ENCODE measurements at places on chromosomes 2 and 18.

DNA sequence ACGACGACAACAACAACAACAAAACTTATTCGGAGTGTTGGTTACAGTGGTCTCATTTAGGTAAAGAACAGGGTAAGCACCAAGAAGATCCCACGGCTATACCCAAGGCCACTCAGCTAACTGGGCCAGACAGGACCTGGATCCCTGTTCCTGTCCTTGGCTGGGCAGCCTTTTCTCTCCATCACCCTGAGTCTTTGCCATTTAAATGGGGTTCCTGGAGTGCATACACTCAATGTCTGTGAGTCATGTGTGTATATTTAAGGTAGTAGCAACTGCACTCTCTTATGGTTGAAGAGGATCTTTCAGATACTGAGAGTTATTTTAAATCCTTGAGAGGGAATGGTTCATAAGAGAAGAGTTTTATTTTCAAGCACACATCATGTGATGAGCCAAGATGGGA lies 35.3 kb downstream of the ADCYAP1 start:
- DNase-seq, result no peak

GRCh38 chr2:74333175-74333574 lies 10.0 kb downstream of the SLC4A5 start:
- DNase-seq, result no peak

GRCh38 chr2:42178335-42178734 lies 9.2 kb downstream of the EML4 start:
- no peak for DNase-seq

- peak; percentile 40 for DNase-seq
These were observed 228.7 kb upstream of the SIX2 start for GRCh38 chr2:45237850-45238542.

GRCh38 chr18:13450289-13451212 lies 232.0 kb downstream of the LDLRAD4 start:
- no peak for DNase-seq

- DNase-seq, result no peak
These were observed 165.6 kb downstream of the ACOXL start for GRCh38 chr2:110897966-110898365.

- no peak for DNase-seq
These were observed 8.1 kb downstream of the CHN1 start for GRCh38 chr2:174997110-174997509.

DNA sequence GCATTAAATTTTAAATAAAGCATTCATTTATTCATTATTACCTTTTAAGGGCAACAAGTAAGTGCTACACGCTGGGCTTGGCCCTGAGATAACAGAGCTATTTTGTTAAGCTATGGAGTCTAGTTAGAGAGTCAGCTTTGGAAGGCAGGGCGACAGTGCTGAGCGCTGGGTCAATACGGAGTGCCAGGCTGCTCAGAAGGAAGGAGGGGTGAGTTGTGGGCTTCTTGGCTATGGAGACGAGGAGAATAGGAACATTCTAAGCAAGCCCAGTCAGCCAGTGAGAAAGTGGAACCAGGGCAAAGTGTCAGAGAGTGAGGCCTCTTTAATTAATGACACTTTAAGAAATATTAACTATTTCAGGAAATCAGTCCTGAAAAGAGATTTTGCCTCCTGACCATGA lies 288.4 kb downstream of the LRRTM1 start:
- DNase-seq, result no peak

GRCh38 chr18:39806525-39806924 lies 2148.5 kb upstream of the PIK3C3 start:
- no peak for DNase-seq

DNA sequence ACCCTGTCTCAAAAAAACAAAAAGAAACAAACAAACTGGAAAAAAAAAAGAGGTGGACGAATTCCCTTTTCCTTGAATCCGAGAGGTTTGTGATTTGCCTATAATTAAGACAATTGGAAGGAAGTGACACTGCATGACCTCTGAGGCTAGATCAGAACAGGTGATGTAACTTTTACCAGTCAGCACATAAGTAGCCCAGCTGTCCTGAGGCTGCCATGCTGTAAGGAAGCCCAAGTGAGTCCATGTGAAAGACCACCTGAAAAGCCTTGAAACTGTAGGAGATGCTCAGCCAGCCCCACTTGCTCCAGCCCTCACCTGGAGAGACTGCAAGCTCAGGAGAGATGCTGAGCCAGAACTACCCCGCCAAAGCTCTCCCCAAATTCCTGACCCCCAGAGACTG lies 166.8 kb downstream of the TGIF1 start:
- no peak for DNase-seq

- DNase-seq, result no peak
These were observed 189.1 kb downstream of the EIPR1 start for GRCh38 chr2:3188405-3188946.

DNA sequence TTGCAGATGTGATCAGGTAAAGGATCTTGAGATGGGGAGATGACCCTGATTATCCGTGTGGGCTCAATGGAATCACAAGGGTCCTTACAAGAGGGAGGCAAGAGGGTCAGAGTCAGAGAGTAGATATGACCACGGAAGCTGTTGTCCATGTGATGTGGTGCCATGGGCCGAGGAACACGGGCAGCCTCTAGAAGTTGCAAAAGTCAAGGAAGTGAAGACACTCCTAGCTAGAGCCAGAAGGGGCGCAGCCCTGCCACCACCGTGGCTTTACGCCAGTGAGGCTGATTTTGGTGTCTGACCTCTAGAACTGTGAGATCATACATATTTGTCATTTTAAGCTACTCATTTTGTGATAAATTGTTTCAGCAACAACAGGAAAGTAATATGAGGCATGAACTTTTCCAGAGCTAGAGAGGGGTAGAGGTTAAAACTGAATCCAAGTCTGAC lies 114.4 kb downstream of the CAPN13 start:
- DNase-seq, result no peak

DNA sequence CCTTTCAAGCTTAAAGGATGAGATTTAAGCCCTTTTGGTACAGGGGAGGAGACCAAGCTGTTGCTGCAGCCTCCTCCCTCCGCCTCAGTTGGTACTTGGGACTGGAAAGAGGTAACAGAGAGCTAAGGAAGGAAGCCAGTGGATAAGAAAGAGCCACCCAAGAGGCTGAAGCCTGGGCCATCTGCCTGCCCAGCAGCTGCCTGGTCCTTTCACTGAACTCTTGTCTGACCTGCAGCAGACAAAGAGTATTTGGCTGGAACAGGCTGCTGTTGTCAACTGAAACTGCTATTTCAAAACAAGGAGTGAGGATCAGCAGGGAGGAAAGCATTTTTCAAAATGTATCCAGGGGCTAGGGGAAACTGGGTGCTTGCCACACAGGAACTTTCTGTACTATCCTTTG lies 30.3 kb downstream of the TNS1 start:
- no peak for DNase-seq

DNA sequence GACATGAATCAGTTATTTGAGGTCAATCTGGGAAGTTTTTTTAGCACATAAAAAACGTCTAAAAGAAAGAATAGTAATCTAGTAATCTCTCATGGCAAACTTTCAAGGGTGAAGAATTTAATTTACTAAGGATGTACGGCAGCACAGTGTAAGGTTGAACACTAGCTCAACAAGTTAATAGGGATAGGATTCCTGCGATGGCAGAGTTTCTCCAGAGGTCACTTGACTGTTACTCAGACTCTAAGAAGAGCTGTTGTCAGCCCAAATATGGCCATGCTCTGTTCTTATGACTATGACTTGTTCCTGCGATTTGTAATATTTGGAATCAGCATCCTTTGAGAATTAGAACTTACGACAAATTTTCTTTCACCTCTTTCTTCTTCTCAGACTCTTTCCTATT lies 553.3 kb upstream of the TNP1 start:
- DNase-seq, result peak; percentile 41

DNA sequence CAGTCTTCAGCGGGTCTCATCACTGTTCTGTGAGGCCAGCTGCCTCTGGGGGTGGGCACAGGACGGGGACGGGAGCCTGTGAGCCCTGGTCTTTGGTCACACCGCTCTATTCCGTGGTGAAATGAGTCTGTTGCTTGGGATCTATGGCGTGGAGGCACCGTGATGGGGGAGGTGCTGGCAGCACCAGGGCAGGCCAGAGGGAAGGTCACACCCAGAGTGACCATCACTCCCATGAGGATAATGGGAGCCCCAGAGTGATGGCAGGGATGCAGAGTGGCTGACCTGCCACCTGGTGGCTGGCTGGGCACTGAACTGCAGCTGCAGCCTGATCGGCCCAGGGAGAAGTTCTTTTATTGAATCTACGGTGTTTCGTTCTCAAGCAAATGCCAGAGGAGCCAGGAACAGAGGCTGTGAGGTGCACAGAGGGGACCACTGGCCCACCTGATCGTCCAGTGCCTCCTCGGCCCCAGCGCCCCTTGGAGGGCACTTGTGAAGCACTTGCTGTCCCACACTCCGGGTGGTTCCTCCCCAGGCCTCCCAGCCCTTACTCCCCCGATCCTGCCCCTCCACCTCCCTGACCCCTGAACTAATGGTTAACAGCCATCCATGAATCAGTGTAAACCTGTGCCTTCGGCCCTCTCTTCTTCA lies 17.9 kb downstream of the KCNIP3 start:
- DNase-seq, result no peak

GRCh38 chr2:120300385-120300784 lies 45.6 kb upstream of the INHBB start:
- no peak for DNase-seq

DNA sequence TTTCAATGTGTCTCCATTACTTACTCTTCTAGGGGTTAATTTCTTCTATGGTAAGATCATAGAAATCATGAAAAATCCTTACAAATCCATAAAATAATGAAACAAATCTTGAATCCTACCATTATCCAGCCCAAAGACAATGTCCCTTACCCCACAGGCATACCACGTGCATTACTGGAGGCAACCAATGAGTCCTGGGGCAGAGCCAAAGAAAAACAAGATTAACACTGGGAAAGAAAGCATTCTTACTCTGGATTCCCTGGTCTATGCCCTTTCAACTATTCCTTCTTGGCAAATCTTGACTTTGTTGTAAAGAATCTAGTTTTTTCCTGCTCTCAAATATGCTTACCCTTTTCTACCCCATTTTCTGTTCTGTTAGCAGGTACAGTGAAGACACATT lies 3.1 kb upstream of the GALNT1 start:
- DNase-seq, result no peak

- DNase-seq, result no peak
These were observed 1.5 kb upstream of the BUB1 start for GRCh38 chr2:110679337-110679707.

- DNase-seq, result no peak
These were observed 119.3 kb downstream of the STPG4 start for GRCh38 chr2:47035615-47036488.

- no peak for DNase-seq
These were observed 66.6 kb downstream of the STPG4 start for GRCh38 chr2:47088371-47089082.

- DNase-seq, result no peak
These were observed 114.3 kb downstream of the CELF4 start for GRCh38 chr18:37451239-37451825.

- DNase-seq, result no peak
These were observed 122.8 kb downstream of the TMEM18 start for GRCh38 chr2:554444-554843.

Measured in fibroblast of skin of left biceps (primary cell).